ENCODE measurements at places on chromosomes 2 and 18.

- DNase-seq, result no peak
These were observed 211.4 kb downstream of the CMPK2 start for GRCh38 chr2:6654279-6654678.

DNA sequence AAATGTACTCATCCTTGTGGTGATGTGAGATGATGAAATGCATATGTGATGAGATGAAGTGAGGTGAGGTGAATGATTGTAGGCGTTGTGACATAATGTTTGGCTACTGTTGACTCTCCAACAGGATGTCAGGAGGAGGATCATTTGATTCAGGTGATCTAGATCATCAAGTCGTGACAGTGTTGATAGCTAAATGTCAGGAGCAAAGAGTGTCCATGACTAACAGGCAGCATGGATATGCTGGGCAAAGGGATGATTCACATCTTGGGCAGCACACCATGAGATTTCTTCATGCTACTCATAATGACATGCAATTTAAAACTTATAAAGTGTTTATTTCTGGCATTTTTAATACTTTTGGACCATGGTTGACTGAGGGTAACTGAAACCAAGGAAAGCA, 40.2 kb upstream of the UBXN4 start:
- DNase-seq, result no peak

DNA sequence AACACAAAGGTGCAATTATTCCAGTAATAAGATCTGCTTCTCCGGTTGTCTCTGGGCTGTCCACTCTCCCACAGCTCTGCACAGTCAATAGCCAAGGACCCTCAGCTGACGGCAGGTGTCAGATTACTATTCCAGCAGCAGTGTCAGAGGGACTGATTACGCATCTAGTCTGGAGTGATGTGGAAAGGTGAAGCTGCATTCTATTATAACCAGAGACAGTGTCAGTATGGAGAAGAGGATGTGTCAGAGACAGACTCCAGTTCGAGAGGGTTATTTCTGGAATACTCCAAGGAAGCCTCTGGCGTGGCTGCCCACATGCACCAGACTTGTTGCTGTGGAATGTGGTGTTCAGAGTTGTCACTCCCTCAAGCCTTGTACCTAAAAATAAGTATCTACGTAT, 163.6 kb upstream of the TMEM200C start:
- DNase-seq, result no peak

GRCh38 chr2:122156176-122156890, 400.9 kb downstream of the TSN start:
- DNase-seq, result no peak

GRCh38 chr18:55385770-55386169, 202.2 kb downstream of the TCF4 start:
- no peak for DNase-seq

DNA sequence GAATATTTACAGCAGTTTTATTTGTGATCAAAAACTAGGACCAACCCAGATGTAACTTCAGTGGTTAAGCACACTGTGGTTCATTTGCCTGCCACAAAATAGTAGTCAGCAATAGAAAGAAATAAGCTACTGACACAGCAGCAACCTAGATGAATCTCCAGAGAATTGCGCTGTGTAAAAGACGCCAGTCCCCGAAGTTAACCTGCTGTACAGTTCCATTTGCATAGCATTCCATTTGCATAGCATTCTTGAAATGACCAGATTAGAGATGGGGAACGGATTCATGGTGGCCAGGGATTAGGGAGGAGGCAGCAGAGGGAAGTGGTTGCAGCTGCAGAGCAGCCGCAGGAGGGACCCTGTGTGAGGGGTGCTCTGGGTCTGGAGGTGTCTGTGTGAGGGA, 39.3 kb upstream of the NFATC1 start:
- no peak for DNase-seq

GRCh38 chr2:124959581-124959980, 934.5 kb downstream of the CNTNAP5 start:
- no peak for DNase-seq

DNA sequence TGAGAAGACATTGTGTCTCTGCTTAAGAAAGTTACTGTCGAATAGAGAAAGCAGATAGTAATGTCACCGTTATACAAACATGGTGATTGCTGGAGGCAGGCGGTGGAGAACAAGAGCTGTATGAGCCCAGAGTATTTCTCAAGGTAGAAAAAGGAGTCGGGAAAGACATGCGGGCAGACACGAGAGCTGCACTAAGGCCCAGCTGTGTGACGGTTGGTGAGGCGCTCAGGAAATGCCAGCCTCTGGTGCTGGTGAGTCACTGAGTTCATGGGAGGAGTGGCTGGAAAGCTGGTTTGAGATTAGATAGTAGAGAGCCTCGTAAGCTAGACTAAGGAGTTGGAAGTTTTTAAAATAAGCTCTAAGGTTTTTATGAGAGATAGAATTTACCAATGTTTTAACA, 390.9 kb upstream of the TRIB2 start:
- DNase-seq, result no peak

DNA sequence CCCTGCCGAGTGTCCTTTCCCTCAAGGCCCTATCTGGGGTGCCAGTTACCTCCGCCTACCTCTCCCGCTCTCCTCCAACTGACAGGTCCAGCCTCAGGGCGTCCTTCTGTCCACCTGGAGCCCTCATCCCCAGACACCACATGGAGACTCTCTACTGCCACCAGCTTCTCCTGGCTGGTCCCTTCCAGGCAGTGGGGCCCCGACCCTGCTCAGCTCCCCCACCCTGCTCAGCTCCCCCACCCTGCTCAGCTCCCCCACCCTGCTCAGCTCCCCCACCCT, 74.0 kb upstream of the ODC1 start:
- no peak for DNase-seq

Data from cerebellum (tissue), 4 donors.